ENCODE measurements at places on chromosomes 1 and 21. TPM values are rescaled to one million over a fixed set of nuclear protein-coding genes. Genes with fewer than 3 reads are reported as not detected.

Gene SLC37A1
- total RNA-seq = 5.2 TPM

Gene GBP3
- total RNA-seq = 31.0 TPM

Gene FCRL2
- not detected for total RNA-seq

Gene ANKRD65
- not detected for total RNA-seq

Gene NUDT4B
- total RNA-seq = 8.8 TPM
